NCI-H524 (cell line): ENCODE measurements at places on chromosomes 2 and 18.

DNA sequence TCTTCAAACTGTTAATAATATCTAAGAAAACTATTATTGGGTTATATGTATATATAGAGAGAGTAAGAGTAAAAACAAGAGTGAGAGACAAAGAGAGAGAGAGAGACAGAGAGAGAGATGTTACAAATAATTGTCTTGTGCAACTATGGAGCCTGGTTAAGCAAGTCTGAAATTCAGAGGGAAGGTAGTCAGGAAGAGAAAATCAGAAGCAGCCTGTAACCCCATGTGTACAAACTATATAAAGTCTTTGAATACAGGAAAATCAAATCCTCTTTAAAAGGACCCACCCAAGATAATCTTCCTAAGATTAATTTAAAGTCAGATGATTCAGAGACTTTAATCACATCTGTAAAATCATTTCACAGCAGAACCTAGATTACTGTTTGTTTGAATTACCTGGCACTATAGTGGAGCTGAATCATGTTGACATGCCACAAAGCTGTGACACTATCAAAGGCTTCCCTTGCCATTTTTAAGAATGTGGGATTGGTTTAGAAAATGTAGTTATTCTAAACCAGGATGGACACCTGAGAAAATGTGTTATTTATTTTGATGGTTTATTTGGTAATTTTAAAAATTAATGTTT, 301.7 kb upstream of the FSIP2 start:
- DNase-seq: no peak

DNA sequence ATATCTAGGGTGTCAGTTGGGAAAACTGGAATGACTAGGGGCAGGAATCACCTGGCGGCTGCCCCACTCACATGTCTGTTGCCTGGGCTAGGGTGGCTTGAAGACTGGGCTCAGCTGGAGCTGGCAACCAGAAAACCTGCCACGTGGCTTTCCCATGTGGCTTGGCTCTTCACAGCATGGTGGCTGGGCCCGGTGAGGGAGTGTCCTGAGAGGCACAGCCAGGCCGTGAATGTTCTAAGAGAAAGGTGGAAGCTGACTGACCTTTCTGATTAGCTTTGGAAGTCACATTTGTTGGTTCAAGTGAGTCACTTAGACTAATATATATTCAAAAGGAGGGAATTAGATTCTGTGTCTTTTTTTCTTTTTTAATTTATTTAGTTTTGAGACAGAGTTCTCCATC, 22.7 kb downstream of the SP5 start:
- DNase-seq: no peak

DNA sequence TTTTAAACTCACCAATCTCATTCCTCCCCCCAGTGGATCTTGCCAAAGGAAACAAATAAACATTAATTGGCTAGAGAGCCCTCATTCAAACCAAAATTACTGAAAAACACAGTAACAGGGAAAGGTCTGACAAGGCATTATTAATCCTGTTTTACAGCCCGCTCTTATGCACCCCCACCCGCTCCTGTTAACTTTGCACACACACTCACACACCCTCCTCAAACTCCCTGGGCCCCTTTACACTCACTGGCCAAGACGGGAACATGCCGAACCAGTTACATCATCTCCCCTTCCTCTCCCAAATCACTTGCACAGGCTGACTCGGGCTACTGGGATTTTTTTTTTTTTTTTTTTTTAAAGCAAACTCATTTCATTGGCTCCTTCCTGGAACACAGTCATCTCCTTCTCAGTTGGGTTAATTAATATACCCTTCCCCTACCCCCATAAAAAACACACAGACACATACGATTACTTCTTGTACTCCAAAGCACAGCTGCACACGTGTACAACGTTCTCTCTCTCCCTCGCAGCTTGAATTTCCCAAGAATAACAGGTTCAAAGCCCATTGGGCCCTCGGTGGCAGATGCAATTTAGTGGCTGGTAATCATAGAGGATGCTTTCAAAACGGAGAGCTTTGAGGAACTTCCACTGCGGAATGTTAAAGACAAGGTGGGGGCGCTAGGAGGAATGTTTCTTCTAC, 31.8 kb downstream of the KLF7 start:
- peak; percentile 86 for DNase-seq

GRCh38 chr18:34789768-34790344, 79.8 kb downstream of the DTNA start:
- DNase-seq: no peak

- no peak for DNase-seq
Measured at GRCh38 chr2:207167099-207167923, 1.6 kb upstream of the KLF7 start.

GRCh38 chr2:112694182-112694581, 26.6 kb upstream of the NT5DC4 start:
- no peak for DNase-seq

GRCh38 chr2:196131384-196131937, 39.9 kb downstream of the STK17B start:
- DNase-seq: peak; percentile 21

DNA sequence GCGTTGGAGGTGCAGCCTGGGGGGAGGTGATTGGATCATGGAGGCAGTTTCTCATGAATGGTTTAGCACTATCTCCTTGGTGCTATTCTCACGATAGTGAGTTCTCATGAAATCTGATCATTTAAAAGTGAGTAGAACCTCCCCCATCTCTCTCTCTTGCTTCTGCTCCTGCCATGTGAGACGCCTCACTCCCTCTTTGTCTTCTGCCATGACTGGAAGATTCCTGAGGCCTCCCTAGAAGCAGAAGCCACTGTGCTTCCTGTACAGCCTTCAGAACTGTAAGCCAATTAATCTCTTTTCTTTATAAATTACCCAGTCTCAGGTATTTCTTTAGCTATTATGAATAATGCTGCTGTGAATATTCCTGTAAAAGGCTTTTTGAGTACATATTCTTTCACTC, 52.9 kb downstream of the SERPINB7 start:
- no peak for DNase-seq

GRCh38 chr2:115838539-115838938, 1396.1 kb downstream of the DPP10 start:
- no peak for DNase-seq

DNA sequence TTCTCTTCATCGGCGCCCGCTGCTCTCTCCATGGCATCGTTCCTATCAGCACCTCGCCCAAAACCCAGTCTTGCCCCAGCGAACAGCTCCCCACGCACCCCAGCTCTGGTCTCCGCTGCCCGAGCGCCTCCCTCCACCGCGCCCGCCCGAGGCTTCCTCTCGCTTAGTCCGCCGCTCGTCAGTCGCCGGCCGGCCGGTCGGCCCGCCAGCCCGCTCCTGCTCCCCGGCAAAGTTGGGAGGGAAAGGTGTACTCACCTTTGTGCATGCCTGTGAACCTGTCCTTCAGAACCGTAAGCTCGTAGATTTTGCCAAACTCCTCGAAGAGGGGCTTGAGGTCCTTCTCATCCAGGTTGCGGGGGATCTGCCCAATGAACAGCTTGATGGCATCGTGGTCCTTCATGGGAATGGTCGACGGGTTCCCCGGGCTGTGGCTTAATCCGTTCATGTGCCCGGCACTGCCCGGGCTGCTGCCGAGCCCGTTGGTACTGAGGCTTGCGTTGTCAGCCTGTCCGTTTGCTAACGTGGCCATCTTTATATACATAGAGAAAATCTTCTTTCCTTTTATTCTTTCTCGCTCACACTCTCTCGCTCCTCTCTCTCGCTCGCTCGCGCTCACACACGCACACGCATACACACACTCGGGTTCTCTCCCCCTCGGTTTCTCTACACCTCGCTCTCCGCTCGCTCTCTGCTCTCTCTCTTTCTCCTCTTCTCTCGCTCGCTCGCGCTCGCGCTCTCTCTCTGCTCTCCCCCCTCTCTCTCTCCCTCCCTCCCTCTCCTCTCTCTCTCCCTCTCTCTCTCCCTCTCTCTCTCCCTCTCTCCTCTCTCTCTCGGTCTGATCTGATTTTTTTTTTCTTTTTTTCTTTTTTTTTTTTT, at the start of gene CELF4:
Gene CELF4 (minus strand): TSS at position 698 of the 876 bp plus-strand sequence.
- peak; percentile 77 for DNase-seq

- no peak for DNase-seq
Measured at GRCh38 chr18:24918257-24918656, 433.7 kb downstream of the ZNF521 start.

- DNase-seq: peak; percentile 26
Measured at GRCh38 chr18:907115-907884, 2.6 kb downstream of the ADCYAP1 start.

DNA sequence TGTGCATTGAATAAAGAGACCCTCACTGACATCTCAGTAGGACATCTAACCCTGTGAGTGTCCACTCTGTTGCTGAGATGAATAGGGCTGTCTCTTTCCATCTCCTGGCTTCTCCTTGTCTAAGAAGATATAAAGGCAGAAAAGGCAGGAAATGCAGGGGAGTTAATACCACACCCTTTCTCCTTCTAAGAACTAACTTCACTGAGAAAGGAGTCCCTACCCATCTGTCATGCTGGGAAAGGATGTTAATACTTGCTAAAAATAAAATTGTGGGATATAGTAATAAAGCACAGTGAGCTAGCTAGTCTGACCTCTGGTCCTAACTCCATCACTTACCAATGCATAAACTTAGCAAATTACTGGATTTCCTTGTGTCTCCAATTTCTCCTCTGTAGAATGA, 213.9 kb upstream of the FIGN start:
- no peak for DNase-seq

DNA sequence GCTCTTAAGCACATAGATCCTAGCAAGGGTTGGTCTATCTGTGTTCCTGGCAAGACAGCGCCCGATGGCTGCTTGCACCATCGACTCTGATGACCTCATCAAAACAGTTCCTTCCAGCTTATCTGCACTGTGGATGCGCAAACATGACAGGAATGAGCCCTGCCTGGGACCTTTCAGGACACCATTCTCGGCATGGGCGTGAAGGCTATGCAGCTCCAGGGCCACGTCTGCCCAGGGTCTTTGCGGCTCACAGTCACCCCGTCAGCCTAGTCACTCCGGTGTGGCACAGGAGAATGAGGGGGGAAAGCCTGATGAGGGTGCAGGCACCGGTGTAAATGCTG, 147.8 kb upstream of the TWIST2 start:
- DNase-seq: no peak

- DNase-seq: no peak
Measured at GRCh38 chr2:218465987-218466633, 47.2 kb downstream of the VIL1 start.

DNA sequence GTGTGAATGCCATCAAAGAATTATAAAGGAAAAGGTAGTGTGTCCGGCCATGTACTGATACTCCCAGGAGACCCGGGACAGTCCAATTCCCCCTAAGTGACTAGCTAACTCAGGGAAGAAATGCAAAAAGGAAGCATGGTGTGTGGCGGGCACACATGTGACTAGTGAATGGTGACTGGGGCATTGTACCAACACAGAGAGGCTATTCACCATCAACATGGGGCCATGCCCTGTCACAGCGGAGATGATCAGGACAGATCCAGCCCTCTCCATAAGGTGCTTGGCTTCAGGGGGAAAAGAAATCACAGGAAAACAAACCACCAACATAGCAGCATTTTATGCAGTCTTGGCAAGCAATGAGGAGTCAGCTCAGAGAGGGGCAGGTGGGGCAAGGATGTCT, 34.3 kb downstream of the FAM168B start:
- no peak for DNase-seq

DNA sequence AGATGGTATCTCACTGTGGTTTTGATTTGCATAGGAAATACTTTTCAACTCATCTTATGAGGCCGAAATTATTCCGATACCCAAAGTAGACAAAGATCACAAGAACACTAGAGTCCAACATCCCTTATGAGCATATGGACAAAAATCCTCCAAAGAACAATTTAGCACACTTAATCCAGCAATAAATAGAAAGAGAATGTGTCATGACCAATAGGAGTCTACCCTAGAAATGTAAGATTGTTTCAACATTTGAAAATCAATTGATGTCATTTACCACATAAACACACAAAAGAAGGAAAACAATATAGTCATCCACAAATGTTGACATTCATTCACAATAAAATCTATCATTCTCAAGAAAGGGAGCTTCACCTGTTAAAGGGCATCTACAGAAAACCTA, 307.8 kb upstream of the SMIM21 start:
- DNase-seq: no peak

DNA sequence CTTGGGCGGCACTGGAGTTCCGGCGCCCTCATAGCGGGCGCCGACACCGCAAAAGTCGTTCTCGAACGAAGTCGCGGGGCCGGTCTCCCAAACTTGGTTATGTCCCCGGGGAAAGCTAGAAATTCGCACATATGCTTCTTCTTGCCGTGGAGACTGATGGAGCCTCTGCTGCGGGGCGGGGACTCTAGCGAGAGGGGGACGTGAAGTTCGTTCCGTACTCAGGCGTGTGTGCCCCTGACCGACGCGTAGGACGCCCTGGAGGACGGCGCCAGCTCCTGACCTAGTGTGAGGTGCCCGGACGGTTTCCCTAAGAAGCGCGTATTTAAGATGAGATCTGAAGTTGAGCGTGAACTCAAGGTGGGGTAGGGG, 465 bp downstream of the RBM44 start:
- no peak for DNase-seq

DNA sequence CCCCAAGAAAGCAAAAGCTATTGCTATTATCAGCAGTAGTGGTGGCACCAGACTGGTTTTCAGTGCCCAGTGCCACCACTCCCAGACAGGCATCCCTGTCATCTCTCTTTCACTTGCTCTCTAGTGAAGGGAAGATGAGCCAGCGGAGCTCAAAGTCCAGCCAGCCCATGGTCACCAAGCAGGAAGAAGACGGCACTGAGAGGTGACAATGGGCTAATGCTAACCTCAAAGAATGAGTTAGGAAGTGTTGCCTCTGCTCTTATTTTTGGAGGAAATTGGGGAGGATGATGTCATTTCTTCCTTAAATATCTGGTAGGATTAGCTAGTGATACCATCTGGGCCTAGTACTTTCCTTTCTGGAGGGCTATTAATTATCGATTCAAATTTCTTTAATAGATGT, 1.7 kb downstream of the SP140 start:
- no peak for DNase-seq

GRCh38 chr2:239398521-239398921, 2.3 kb downstream of the HDAC4 start:
- DNase-seq: no peak

DNA sequence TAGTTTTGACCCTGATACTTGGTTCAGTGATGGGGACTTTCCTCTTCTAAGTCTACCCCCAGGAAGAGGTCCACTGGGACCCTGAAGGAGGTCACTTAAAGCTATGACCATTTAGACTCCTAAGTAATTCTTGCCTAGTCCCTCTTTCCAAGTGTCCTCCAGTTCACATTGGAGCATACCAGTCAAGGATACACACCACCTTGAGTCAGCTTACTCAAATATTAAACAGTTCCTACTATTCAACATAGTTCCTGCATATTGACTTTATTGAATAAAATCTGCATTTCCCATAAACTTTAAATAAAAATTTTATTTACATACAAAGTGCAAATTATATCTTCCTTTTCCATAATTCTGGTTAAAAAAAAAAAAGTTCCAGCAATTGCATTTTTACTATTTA, 36.3 kb downstream of the SLC5A7 start:
- no peak for DNase-seq

- no peak for DNase-seq
Measured at GRCh38 chr2:15198051-15198450, 363.1 kb downstream of the NBAS start.
